ENCODE measurements at places on chromosomes 6 and 20. TPM values are rescaled to one million over a fixed set of nuclear protein-coding genes. Genes with fewer than 3 reads are reported as not detected.

DNA sequence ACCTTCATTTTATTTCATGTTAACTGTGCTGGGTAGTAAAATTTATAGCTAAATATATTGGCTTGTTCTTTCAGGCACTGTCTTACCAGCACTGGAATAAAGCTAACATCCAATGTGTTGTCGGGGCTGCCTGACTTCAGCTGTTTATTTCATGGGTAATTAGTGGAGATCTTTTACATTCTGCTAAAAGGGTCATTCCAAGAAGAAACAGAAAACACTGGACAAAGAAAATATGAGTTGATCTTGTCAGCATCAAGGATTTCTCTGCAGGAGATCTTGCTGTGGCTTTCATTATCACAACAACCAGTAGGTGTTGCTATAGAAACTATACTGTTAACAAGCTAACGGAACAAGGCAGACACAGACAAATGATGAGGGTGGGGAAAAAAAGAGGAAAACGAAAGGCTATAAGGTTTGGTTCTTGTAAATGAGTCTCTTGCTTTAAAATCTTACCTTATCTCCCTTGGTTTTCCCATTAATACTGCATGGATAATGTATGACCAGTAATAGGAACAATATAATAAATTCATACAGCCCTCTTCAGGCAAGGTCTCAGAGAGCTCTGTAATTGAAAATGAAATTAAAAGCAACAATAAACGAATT, 206.8 kb downstream of the SIM1 start:
- DNase-seq, result no peak

GRCh38 chr6:69090132-69090531, 455.1 kb downstream of the ADGRB3 start:
- no peak for DNase-seq

Gene COL9A1
- 8.7 TPM for total RNA-seq

Gene DLK2
- total RNA-seq, result 4.7 TPM

Gene DZANK1
- total RNA-seq, result 5.3 TPM

Gene TUBB2B
- 121 TPM for total RNA-seq

Data from mesothelial cell of epicardium (in vitro differentiated cells).